ENCODE measurements at places on chromosomes 6 and 20.

DNA sequence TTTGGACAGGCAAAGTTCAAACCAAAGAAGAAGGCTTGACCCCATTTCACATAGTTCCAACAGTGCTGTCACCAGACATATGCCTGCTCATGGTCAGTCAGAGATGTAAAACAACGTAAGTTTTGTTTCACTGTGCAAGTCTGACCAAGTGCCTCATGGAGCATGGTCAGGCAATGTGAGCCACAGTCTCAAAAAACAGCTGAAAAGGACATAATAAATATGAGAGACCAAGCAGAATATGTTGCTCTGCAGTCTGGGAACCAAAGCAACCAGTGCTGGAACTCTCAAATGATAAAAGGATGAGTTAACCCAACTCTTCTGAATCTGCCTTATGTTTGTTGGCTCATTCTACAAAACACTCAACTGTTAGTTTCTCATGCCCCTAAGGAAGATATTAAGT, 39.9 kb upstream of the DST start:
- DNase-seq, result no peak

DNA sequence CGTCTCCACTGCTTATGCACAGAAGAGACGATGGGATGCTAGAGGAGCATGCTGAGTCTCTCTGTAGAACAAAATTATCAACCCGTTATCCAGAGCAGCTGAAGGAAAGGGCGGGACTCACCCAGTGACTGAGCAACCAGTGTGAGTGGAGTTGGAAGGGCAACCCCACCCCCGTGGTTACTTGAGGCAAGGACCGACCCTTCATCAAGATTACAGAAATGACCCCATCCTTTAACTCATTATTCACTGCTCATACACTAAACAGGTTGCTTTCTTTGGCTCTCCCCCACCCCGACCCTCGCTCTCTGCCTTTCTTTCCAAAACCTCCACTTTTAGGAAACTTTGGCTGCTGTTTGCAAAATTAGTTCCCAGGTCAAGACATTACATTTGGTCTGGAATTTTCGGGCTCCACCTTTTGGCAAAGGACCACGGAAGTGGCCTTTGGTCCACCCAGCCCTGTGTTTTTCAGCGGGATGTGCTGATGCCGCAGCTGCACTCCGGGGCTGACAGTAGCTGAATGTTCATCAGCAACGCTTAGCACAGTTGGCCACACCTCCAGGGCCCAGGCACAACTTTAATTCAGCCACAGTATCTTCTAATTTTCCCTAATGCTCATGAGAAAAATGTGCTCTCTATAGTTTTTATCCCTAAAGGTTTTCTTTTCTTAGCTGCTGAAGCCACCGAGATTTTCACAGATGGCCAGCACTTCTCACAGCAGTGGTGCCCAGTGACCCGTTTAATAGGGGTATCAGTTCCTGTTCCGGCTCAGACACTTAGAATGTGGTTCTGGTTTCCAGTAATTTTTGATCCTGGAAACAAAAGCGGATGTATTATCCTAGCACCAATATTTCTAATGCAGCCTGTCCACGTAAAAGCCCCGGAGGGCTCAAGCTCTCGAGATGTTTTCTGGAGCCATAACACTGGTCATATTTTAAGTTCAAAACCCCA, 103.6 kb upstream of the NXT1 start:
- no peak for DNase-seq

GRCh38 chr6:63816401-63816981, 180.9 kb downstream of the PHF3 start:
- no peak for DNase-seq

GRCh38 chr20:9110365-9110764, 41.5 kb downstream of the PLCB4 start:
- DNase-seq, result no peak

DNA sequence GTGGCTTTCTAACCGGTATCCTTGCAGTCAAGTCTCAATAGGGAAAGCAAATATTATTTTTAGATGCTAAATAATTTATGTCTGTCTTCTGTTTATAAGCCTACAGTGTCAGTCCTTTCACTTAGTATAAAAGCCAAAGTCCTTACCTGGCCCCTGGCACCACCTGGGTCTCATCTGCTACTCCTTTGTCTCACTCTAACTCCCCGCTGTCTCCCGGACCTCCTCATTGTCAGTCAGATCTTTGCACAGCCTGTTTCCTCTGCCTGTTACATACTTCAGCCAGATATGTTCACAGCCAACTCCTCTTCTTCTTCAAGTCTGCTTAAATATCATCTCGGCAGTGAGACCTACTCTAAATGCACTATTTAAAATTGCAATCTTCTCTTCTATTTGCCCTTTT, 84.2 kb downstream of the THEMIS start:
- DNase-seq, result no peak

DNA sequence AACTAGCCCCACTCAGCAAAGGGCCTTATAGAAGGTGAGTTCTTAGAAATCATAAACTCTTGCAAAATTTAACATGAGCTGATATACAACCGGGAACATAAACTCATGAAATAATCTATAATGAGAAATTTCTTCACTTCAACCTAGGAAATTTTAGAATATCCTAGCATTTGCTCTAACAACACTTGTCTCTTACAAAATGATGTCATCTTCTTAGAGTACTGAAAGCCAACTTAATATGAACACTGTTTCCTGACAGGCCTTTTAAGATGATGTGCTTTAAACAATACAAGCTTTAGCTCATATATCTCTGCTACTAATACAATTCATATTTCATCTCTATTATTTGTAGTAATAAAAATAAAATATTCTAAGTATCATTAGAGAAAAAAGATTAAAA, 932 bp downstream of the PACRG start:
- no peak for DNase-seq

GRCh38 chr6:18444111-18444510, 57.0 kb downstream of the RNF144B start:
- no peak for DNase-seq

DNA sequence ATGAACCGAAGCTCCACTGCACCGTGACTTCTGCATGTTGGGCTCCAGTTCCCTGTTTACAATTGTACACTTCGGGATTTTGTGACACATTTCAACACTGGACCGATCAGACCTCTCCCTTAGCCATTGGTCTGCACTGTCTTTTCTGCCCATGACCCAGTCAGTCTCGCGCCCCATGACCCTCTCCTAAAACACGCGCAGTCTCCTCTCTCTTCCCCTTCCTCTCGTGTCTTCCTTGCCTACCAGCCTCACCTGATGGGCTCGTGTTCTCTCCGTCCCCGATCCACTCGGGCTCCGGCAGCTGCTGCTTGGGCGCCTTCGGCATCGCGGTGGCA, 535 bp upstream of the ABCF1 start:
- no peak for DNase-seq

- DNase-seq, result no peak
Measured at GRCh38 chr6:129671442-129672340, 38.3 kb downstream of the ARHGAP18 start.

DNA sequence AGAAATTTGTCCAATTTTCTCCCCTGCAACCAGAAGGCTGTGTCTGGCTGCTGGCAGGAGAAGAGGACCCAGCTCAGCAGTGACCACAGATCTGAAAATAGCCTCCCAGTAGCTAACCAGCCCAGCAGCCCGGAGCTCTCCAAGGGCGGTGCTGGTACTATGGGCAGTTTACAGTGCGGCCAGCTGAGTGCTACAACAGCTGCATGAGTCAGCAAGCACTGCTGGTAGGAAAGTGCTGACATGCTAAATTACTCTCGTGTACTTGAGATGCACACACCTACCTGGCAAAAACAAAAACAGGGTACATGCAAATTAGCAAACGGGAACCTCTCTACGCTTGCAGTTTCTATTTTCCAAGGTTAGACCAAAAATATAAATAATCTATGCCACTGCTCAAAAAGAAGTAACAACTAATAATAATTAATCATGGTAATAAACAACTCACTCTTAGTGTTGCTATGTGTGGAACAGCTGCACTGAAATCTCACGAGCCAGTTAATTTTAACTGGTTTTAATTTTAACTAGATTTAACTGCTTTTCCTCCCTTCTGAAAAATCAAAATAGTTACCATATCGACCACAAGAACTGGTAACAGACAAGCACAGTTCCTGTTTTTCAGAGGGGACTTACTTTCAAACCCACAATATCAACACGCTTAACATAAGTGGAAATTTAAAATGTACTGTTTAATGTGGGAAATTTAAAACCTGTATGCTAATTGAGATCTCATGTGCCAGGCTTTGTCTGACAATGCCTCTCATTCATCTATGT, 10.8 kb downstream of the BACH2 start:
- no peak for DNase-seq

Data from mesothelial cell of epicardium (in vitro differentiated cells).